Activated naive CD4-positive, alpha-beta T cell (primary cell): ENCODE measurements at places on chromosomes 7 and 10.

DNA sequence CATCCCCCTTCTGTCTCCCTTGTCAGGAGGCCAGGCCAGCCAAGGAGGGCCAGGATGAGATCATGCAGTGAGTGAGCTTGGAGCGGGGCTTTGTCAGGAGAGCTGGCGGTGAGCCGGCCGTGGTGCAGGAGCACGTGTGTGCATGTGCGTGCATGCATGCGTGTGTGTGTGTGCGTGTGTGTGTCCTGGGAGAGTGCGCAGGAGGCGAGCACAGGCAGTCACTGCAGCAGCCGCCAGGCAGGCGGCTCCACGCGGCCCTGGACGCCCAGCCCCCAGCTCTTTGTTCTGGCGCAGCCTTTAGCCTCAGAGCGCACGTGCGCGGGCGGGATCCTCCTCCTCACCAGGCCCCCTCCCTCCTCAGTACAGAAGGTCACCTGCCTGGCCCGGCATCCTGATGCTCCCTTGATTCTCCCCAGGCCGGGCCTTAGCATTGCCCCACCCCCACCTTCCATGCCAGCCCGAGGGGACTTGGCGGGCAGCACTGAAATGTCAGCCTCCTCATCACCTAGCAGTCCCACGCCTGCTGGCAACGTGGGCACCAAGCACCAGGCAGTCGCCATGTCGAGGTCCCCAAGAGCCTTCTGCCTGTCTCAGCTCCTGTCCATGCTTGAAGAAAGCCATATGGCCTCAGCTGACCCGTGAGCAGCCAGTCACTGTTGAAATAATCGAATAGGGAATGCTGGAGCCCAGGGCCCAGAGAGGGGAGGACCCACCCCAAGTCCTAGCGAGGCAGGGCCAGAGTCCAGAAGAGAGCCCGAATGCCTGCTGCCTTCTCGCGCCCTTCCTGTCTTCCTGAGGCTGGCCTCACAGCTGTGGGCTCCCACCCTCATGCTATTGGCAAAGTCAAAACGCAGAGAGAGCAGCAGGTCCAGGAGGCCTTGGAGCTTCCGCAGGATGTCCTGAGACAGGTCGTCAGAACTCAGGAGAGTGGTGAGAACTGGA, 125.9 kb upstream of the PPIF start:
- no peak for DNase-seq

GRCh38 chr10:48716416-48716815, 31.7 kb downstream of the WDFY4 start:
- no peak for DNase-seq

DNA sequence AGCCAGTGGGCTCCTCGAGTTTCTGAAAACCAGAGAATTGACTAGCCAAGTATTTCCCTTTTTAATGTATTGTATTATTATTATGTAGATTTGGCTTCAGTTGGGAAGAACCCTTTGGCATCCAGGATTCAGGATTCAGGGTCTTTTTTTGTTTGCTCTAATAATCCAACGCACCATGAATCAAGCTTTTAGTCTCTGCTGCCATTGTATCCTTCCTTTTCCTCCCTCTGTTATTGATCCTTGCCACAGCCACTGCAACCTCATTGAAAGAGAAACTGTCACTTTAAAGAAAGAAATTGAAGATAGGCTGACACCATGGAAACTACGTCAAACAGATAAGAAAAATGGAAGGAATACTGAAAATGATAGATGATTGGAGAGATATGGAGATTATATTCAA, 150.0 kb downstream of the CHRM2 start:
- no peak for DNase-seq

- no peak for DNase-seq
Measured at GRCh38 chr10:132500781-132501415, 36.7 kb upstream of the INPP5A start.

DNA sequence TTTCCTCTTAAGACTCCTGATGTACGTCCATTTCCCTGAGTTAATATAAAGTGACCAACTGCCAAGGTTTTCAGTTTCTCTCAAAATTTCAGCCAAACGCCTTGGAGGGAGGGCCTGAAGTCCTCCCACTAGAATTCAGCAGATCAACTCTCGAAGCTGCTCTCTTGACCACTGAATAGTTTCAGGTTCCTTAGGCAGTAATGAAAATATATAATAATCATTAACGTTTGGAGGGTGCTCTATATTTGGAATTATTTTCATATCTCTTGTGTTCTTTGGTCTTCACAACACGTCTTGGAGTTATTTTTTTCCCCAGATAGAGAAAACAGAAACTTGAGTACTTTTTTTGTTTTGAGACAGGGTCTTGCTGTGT, 123.6 kb upstream of the SFMBT2 start:
- DNase-seq: no peak

DNA sequence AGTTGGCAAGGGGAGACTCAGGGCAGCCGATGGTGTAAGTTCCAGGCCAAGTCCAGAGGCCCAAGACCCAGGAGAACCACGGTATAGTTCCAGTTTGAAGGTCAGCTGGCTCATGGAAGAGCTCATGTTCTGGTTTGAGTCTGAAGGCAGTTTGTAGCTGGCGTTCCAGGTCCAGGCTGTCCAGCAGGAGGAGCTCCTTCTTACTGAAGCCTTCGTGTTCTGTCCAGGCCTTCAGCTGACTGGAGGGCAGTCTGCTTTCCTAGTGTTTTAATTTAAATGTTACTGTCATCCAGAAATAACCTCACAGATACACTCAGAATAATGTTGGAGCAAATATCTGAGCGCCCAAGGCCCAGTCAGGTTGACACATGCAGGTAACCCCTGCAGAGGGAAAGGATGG, 4.2 kb downstream of the SUN1 start:
- no peak for DNase-seq

- no peak for DNase-seq
Measured at GRCh38 chr7:284762-285722, 4.9 kb upstream of the FOXL3 start.

DNA sequence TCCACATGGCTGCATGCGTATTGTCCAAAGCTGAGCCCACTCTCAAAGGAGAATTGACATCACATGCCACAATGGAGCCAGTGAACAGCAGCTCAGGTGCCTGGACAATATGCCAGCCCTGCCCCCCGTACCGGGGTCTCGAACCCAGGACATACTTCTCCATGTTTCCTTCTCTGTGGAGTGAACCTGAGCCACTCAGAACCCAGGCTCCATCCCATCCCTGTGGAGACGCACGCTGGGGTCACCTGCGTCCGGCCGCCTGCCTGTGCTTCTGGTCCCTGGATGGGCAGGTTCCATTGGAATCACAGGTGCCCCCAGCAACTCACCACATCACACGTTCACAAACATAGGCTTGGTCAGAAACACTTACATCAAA, 229.8 kb downstream of the DNAJB6 start:
- DNase-seq: no peak

DNA sequence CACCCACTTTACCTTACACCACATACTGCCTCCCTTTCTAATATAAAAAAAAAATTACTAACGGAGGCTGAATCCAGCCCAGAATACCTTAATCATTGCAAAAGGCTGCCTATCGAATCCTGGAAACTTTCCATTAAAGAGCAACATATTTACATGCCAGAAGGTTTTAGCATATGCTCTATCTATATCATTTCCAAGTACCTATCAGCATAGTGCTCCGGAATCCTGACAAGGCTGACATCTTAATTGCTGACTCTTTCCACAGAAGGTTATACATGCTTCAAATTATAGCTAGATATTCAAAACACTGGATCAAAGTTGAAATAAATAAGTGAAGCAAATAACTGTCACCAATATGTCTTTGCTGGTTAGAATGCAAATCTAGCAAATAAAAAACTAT, 170.9 kb upstream of the CDK1 start:
- DNase-seq: no peak

DNA sequence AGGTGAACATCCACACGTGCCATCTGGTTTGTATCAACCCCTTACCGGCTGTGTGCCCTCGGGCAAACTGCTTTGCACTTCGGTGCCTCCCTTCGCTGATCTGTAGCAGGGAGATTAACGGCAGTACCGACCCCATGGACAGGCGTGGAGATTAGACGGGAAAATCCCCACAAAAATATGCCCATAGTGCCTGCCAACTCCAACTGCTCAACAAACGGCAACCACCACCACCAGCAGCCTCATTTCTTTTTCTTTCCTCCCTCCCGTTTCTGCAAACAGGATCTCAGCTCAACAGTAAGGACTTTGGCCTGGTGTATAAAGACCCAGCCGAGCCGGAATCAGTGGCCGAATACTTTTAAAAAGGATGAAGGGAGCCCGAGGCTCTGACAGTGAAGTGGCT, 31.0 kb downstream of the CHST15 start:
- DNase-seq: no peak

DNA sequence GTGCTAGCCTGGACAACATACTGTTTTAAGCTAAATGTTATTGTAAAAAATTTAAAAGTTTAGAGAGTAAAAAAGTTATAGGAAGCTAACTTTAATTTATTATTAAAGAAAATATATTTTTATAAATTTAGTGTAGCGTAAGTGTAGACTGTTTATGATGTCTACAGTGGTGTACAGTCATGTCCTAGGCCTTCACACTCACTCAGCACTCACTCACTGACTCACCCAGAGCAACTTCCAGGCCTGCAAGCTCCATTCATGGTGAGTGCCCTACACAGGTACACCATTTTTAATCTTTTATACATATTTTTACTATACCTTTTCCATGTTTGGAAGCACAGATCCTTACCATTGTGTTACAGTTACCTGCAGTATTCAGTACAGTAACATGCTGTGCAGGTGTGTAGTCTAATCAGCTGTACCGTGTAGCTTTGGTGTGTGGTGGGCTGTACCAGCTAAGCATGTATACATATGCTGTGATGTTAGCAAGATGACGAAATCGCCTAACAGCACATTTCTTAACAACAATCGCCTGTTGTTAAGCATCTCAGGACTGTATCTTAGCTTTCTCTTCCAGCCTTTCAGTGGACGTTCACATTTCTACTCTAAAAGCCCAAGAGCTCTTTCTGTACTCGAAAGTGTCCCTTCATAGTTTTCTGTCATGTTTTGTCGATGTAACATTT, 12.5 kb downstream of the RNF32 start:
- no peak for DNase-seq

- DNase-seq: no peak
Measured at GRCh38 chr10:68871731-68872342, 29.3 kb upstream of the DDX50 start.

DNA sequence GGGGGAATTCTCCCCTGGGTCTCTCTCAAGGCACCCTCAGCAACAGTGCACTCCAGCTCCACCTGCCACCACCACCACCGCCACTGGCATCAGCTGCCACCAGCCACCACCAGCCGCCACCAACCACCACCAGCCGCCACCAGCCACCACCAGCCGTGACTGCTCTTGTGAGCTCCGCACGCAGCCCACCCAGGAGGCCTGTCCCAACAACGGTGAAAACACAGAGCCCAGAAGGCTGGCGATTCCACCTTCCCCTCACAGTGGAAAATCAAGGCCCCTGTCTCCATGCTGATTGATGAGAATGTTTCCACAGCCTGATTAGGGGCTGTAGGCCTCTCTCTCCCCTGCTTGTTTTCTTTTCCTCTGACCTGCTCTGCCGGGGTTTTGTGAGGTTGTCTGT, 41.1 kb downstream of the COBL start:
- no peak for DNase-seq

DNA sequence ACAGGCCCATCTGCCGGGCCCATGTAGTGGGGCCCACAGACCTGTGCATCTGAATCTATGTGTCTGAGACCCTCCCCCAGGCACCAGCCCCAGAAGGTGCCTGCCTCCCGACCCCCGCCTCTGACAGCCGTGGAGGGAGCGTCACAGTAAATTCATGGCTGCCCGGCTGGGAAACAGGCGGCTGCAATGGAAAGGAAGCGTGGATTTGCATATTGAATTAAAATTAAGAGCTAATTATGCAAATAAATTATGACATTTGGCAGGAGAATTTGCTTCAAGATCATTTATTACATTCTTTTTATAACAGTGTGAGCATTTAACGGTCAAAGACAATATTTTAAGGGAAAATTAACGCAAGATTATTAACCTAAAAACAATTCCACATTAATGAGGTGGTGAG, 92.3 kb downstream of the HIF1AN start:
- no peak for DNase-seq

- no peak for DNase-seq
Measured at GRCh38 chr7:149329766-149330334, 67.9 kb downstream of the ZNF783 start.

DNA sequence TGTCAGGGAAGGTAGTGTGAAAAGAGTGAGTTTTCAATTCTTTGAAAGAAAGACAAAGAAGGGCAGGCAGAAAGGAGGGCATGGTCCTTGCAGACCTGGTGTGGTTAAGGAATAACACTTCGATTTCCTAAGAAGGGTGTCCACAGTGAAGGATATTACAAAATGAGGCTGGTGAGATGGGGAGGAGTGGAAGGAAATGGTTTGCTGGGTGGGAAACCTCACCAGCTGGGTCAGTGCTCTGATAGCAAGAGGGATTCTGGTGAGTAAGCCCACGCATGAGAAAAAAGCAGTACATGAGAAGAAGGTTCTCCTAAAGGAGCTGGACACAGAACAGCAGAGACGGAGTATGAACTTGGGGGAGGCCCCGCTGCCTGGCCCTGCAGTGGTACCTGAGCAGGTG, 230.6 kb upstream of the PLXNA4 start:
- no peak for DNase-seq

DNA sequence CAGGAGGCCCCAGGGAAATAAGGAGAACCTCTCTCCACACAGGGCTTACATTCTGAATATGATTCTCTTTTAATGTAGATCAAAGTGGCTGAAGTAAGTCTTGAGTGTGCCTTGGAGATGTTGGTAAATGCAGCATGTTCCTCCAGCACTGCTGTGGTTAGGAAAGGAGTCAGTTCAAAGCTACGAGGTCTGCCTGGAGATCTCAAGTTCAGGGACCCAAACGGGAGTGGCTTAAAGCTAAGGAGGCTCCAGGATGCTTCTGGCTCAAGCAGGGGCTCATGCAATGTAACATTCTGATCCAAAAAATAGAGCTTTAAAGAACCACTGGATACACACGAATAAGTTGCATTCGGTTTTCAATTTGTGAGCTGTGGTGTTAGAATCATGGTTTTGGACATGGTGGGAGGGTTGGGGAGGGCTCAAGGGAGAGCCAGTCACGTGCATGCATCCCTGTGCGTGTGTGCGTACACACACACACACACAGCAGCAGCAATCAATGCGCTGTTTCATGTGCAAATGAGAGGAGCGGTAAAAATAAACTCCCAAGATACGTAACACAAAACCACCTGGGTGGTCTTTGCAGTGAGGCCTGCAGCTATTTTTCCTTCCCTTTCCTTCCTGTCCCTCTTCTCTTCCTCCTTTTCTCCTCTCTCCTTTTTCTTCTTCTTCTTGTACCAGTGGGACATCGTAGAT, 70.5 kb downstream of the AOAH start:
- no peak for DNase-seq

GRCh38 chr10:104580321-104580720, 60.8 kb upstream of the SORCS3 start:
- no peak for DNase-seq
